ENCODE measurements at places on chromosomes 5 and 9.
A peak's percentile ranks its signal among the peaks of the same experiment; 100 is the strongest.

GRCh38 chr5:102523541-102524175 lies 24.9 kb upstream of the SLCO6A1 start:
- no peak for DNase-seq

DNA sequence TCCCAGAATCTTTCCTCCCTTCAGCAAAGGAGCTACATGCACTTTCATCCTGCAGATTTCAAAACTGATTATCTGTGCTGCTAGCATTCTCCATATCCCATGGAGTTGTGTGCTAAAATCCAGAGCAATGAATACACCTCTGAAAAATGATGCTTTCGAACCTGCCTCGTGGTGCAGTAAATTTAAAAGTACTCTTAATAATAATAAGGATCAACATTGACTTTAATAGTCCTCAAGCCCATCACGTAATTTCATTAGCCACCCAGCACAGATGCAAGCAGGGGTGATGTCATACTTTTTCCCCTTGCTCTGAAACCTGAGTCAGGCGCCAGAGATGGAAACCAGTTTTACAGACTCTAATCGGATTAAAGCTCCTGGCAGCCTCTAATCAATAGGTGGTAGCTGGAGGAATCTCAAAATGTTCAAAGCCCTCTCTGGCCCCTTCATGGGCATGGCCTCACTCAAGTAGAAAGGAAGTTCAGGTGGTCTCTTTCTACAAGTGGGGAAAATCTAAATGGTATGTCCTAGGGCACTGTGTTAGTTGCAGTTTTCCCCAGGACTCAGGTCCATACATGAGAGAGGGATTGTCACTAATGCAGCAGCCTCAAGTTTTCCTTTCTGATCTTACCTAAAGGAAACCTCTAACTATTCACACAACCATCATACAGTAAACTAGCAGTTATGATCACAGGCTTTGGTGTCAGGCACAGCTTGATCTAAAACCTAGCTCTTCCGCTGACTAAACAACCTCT lies 221.6 kb upstream of the SLC30A5 start:
- no peak for DNase-seq

GRCh38 chr9:7976856-7977255 lies 177.3 kb upstream of the DMAC1 start:
- DNase-seq, result no peak

DNA sequence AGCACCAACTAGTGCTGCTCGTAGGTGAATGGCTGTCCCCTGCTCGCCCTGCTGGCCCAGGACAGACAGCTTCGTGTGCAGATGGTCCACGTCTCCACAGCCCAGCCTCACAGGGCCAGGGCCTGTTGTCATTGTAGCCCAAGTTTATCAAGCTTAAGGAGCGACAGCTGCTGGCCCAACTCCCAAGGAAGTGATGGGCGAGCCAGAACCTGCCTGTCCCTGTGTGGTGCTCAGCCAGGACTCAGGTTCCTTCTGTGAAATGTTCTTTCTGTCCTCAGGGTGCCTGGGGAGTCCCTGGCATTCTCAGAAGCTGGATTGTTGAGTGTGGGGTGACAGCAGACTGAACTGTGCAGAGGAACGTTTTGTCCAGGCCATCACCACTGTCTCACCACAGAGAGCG lies 16.4 kb downstream of the TRIP13 start:
- no peak for DNase-seq

DNA sequence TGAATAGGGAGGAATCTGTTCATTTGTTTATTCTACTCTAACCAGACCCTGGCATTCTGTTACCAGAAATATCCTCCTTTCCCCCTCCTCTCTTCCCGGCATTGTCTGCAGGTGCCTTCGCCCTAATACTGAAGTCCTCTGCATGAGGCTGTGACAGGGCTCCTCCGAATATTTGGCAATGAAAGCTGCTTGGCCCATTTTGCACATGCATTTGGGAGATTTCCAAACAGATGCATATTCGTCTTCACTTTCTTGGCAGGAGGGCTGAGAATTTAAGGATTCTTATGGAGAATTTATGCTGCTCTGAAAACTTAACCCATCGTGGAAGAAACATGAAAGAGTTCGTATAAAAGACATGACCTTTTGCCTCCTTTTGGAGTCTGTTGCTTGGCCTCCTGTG lies 484.0 kb downstream of the ZNF608 start:
- DNase-seq, result no peak

GRCh38 chr9:33225319-33226147 lies 14.4 kb upstream of the SPINK4 start:
- DNase-seq, result peak; percentile 60

GRCh38 chr5:84298628-84299027 lies 86.1 kb downstream of the EDIL3 start:
- DNase-seq, result no peak

DNA sequence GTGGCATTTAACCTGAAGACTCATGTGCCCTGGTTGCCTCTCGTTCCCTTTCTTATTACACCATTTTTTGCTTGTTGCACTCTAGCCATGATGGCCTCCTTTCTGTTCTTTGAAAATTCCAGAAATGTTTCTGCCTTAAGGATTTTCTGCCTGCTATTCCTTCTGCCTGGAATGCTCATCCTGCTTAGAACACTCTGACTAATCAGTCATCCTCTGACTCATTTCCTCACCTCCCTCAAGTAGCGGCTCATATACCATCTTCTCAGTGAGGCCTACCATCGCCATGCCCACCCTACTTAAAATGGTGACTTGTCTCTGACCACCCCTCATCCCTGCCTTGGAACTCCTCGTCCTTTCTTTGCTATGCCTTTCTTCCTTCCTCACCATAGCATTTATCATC lies 68.8 kb downstream of the KIF4B start:
- DNase-seq, result no peak

- DNase-seq, result no peak
Measured at GRCh38 chr5:168916852-168917251, 337.7 kb upstream of the PANK3 start.

DNA sequence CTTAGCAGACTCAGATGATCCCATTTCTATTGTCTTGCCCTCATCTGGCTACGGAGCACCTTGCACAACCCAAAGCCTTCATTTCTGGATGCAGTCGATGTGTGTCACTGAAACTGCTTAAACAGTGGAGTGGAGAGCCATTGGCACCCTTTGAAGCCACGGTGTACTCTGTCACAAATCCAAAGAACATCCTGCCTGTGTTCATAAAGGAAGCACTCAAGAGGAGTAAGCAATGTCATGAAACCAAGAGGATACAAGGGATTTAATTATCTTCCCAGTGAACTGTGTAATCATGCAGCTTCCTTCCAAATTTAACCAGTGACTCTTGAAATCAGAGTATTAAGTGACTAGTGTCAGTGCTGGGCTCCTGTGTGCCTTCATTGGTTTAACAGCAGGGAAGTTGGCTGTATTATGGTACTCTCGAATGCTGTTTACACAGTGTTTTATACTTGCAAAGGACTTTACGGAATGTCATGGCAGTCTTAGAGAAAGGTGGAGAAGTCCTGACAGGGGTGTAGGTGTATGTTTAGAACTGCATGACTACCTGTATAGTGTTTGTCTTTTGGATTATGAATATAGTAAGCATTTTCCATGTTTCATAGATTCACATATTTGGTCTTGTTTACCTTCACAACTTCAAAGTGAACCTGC lies 41.9 kb downstream of the CD180 start:
- no peak for DNase-seq

- DNase-seq, result no peak
Measured at GRCh38 chr9:106032978-106033377, 338.6 kb downstream of the TMEM38B start.

DNA sequence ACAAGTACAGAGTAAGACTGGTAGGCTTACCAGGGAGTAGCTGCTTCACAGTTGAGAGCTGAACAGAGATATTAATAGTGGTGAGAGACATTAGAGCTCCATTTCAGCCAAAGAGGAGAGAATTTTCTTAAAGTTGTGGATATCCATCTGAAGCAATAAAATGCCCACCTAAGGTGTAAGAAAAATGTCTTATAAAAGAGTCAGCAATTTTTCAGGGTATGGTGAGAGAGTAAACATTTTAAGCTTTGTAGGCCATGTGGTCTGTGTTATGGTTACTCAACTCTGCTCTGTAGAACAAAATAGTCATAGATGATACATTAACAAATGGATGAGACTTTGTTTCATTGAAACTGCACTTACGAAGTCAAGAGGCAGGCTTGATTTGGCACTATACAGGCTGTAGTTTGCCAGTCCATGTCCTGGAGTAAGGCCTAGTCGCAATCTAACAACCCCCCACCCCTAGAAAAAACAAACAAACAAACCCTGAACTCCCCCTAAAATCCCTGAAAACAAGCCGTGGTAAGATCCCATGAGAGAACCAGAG lies 945.4 kb upstream of the SEMA6A start:
- DNase-seq, result no peak

DNA sequence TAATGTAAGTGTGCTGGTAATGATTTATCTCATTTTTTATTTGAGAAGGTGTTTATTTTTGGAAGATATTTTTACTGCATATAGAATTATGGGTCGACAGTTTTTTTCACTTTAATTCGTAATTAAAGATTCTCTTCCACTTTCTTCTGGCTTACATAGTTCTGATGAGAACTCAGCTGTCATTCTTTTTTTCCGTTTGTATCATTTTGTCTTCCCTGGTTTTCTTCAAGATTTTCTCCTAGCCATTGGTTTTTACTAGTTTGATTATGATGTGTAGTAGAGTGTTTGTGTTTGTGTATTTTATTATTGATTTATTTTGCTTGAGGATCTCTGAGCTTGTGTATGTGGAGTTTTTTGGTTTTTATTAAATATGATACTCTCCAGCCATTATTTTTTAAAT lies 21.7 kb downstream of the SLF1 start:
- DNase-seq, result no peak

- DNase-seq, result no peak
Measured at GRCh38 chr5:32450952-32451351, 6.4 kb upstream of the ZFR start.

- no peak for DNase-seq
Measured at GRCh38 chr5:143955141-143955540, 143.2 kb downstream of the HMHB1 start.

DNA sequence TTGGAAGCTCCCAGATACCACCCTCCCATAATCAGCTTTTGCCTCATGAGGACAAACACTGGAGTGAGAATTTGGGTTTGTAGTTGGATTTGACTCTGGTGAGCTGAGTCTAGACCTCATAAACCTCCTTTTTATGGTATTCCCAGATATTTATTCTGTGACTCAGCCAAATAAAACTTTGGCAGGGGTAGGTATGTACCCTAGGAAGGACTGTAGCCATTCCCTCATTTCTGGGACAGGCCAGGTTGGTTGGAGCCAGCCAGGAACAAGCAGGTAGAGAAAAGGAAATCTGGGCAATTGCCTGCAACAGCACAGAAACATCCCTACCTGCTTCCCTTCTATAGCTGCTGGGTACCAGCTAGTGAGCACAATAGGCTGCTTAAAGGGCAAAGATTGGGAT lies 19.4 kb downstream of the ENHO start:
- DNase-seq, result no peak

DNA sequence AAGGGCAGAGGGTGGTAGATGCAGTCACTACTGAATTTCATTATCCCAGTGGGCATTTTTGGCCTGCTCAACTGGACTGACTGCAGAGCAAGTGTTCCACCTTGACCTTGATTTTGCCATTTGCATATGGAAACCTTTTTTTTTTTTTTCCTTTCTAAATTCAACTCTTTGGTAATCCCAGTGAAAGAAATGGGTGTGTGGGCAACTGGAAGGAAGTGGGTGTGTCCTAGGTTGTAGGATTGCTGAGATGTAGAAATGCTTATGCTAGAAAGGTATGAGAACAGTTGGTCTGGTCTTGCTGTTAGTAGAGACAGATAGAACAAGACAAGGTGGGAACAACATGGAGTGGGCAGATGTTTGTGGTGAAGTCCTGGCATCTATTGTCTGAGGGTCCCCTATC lies 7.8 kb upstream of the IL12B start:
- no peak for DNase-seq

GRCh38 chr9:3467593-3468219 lies 58.1 kb downstream of the RFX3 start:
- peak; percentile 31 for DNase-seq

- peak; percentile 66 for DNase-seq
Measured at GRCh38 chr9:114382699-114383520, 4.9 kb downstream of the AKNA start.

DNA sequence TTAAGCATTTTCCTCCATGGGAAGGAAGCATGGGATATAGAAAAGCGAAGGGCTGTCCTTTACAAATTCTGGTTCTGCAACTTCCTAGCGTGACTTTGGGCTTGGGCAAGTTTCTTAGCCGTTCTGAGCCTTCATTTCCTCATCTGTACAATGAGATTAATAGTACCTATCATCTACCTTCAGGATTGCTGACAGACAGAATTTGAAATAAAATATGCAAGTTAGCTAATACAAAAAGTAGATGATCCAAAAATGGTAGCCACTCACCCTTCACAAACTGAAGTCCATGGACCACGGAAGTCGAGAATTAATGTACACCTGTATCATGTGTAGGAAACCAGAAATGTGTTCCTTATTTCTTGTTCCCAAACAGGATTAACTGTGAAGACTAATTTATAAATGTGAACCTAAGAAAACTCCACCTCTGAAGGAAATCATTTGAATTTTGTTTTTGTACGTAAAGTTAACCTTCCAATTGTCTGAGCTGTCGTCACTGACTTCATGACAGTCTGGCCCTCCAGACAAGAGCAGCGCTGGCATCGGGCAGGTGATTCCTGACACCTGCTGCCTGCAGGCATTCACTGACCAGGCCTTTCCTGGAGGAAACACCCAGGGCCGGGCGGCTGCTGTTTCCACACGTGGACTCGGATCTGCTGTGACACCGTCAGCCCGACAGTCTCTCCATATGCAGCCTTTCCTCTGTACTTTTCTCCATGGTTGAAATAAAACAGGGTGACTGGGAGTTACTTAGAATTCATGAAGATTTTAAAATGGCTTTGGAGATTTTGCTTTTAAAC lies 63.4 kb downstream of the PSMB7 start:
- no peak for DNase-seq

DNA sequence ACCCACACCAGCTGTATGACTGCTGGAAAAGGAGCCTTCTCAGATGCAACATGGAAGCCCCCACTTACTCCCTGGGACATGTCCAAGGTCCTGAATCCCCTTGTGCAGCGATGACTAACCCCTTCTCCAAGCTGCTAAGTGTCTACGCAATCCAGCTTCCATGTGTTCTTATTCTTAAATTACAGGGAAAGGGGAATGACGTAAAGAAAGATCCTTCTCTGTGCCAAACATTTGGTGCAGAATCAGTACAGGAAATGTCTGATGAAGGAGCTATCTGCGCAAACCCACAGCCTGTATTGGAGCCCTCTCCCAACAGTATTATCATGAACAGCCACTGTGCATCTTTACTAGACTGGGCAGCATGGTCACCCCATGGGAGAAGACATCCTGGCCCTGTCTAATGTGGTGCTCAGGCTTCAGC lies 183.2 kb downstream of the FRMD3 start:
- no peak for DNase-seq

- DNase-seq, result no peak
Measured at GRCh38 chr5:86971034-86971571, 296.6 kb upstream of the RASA1 start.

- no peak for DNase-seq
Measured at GRCh38 chr9:2209400-2209799, 194.3 kb downstream of the SMARCA2 start.

- DNase-seq, result no peak
Measured at GRCh38 chr5:71899865-71900342, 180.8 kb downstream of the CARTPT start.

GRCh38 chr5:122173474-122174415 lies 44.4 kb downstream of the ZNF474 start:
- DNase-seq, result no peak

Data from stimulated activated CD4-positive, alpha-beta T cell treated with anti-CD3 and anti-CD28 coated beads, Interleukin-4, amount 100 ng/mL, for 4 hours (primary cell).